ENCODE measurements at places on chromosomes 4 and X.

DNA sequence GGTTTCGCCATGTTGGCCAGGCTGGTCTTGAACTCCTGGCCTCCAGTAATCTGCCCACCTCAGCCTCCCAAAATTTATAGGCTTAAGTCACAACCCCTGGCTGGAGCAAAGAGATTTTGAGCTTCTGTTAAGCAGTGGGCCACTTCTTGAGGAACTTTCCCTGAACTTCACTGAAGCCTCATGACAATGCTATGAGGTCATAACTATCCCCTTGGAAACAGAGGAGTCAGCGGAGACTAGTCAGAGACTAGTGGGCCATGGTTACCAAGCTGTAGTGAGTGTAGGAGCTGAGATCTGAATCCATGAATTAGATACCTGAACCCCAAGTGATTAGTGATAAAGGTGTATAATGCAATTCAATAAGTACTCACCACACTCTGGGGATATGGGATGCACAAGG is 145.1 kb upstream of the MSX1 start:
- DNase-seq: no peak

DNA sequence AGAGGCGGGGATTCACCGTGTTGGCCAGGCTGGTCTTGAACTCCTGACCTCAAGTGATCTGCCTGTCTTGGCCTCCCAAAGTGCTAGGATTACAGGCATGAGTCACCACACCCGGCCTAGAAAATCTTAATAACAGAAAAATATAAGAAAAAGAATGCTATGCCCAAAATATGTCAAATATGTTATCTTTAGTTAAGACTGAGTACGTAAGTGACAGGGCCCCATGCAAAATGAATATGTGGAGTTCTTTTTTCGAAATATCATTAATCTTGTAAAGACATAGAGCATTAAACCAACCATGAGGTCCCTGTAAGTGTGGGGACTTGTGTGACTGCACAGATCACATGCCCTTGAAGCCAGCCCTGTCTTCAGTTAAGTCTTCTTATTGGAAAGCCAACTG is 8.9 kb upstream of the ZNF518B start:
- DNase-seq: no peak

DNA sequence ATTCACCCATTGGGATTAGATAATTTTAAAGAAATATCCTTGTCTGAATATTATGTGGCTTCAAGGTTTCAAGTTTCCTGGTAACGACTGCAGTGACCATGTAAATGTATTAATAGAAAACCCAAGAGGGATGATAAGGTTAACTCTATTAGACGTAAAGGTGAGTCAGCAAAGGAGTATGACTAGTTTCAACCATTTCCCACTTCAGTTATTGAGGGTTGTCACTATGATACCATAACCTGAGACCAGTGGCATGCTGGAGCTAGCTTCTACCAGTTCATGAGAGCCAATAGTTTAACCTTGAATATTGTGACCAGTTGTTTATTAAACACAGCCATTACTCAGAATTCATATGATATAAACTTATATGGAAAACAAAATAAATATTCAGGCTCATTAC is 270.1 kb downstream of the TMA16 start:
- DNase-seq: peak; percentile 56

DNA sequence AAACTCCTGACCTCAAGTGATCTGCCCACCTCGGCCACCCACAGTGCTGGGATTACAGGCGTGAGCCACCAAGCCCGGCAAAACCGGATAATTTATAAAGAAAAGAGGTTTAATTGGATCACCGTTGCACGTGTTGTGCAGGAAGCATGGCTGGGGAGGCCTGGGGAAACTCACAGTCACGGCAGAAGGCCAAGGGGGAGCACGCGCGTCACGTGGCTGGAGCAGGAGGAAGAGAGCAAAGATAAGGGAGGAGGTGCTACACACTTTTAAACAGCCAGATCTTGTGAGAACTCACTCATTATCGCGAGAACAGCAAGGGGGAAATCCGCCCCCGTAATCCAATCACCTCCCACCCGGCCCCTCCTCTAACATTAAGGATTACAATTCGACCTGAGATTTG is 177.9 kb upstream of the TENM3 start:
- no peak for DNase-seq

DNA sequence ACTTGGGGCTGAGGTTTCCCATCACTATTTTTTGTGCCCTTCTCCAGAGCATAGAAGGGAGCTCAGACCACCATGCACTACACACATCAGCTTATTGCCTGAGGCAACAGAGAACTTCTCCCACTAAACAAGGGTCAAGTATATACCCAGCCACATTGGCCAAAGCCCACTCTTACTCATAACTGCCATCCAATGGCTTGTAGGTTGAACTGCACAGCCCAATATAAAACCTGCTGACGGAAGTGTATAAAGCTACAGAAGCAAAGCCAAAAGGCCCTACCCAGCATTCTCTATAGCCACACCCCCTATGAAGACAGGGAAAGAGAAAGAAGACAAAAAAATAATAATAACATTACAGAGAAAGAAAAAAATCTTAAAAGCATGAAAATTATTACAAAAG is 139.7 kb downstream of the LRBA start:
- no peak for DNase-seq

DNA sequence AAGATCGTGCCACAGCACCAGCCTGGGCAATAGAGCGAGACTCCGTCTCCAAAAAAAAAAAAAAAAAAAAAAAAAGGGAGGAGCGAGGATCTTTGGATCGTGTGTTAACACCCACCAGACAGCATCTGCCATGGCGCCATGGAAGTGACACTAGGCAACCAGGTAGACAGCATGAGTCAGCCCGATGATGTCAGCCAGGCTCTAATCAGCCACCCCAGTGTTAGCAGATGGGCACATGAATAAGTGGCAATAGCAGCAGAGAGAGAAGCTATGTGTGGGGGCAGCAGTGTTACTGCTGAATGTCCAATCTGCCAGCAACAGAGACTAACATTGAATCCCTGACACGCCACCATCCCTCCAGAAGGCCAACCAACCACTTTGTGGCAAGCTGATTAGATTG is 6.6 kb downstream of the SYN1 start:
- no peak for DNase-seq

GRCh38 chr4:107725281-107725859 is 5.3 kb upstream of the PAPSS1 start:
- peak; percentile 50 for DNase-seq

DNA sequence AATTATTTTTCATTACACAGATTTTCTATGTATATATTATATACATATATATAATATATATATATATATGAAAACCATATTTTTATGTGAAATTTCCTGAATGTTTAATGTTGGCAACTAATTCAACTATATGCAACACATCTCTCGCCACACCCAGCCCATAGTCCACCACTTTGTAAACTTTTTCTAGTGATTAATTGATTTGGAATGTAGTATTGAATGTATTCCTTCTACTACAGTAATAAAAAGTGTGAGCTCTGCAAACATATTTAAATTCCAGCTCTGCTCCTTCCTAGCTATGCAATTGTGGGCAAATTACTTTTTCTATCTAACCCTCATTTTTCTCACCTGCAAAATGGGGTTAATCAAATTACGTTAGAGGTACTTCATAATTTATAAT is 187.8 kb downstream of the TEX11 start:
- peak; percentile 16 for DNase-seq

DNA sequence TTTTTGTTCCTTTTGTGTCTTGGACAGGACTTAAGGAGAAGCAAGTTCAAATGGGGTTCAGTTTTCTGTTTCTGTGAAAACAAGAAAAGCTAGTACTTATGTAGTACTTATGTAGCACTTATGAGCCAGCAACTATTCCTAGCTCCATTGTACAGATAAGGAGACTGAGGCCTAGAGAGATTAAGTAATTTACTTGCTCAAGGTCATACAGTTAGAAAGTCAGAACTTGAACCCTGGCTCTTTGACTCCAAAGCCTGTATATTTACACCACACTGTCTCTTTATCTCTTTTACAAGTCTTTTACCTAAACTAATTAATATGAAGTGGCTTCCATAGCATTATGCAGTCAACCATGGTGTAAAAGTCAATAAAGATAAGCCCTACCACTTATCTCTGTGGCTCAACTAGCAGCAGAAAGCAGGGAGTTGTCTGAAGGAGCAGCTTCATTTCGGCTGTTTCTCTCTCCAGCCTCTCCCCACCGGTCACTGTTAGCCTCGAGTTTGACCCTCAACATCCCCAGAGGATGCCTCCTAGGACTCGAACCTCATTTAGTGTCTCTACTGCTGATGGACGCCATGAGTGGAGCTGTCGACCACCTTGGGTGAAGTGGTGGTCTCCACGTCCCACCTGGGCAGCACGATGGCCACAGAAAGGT is 209.9 kb downstream of the SHROOM3 start:
- DNase-seq: no peak

DNA sequence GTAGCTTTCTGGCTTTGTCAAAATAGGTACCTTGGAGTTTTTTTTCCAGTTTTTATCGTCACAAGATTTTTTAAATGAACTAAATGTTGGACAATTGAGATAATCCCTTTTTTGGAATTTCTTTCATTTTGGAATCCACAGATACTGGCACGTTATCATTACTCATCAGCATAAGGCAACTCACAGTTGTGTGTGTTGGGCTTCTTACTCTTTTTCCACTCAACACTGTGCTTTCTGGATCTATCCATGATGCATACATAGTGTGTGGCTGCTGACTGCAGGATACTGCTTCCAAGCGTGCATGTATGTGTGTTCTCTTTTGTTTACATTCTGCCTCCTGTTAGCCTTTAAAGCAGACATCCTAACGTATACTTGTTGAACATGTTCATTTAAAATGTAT is 113.5 kb upstream of the FAM9A start:
- no peak for DNase-seq

DNA sequence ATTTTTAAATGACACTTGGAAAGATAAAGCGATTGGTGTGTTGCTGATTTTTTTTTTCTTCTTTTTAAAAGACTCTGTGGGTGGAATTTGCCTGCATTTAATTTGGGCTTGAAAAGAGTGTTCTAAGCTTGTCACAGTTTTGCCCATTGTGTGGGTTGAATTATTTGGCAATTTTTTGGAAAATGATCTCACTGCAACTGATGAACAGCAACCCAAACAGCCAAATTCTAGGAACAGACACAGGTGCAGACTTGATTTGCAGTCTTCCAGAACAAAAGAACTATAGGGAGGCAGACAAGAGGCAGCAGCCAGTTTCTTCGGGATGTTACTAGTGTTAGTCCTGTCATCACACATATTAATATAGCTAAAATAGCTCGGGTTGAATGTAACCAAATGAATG is 40.5 kb downstream of the CASP6 start:
- no peak for DNase-seq

- DNase-seq: no peak
These were observed 16.3 kb upstream of the MAOB start for GRCh38 chrX:43898406-43899035.

GRCh38 chrX:9846631-9847030 is 60.4 kb downstream of the SHROOM2 start:
- no peak for DNase-seq

GRCh38 chr4:7915875-7916242 is 23.8 kb downstream of the AFAP1 start:
- no peak for DNase-seq

DNA sequence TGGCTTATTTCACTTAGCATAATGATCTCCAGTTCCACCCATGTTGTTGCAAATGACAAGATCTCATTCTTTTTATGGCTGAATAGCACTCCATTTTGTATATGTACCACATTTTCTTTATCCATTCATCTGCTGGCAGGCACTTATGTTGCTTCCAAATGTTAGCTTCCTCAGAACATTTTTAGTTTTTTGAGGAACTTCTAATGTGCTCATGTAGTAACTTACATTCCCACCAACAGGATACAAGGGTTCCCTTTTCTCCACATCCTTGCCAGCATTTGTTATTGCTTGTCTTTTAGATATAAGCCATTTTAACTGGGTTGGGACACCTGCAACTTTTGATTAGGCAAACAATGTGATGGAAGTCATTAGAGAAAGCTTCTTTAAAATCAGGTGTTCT is 454.2 kb downstream of the NLGN4X start:
- DNase-seq: no peak

- peak; percentile 2 for DNase-seq
These were observed 138.4 kb upstream of the ETNPPL start for GRCh38 chr4:108901291-108901690.

GRCh38 chr4:7903791-7904516 is 35.7 kb downstream of the AFAP1 start:
- DNase-seq: no peak

GRCh38 chr4:113012786-113013185 is 36.7 kb upstream of the ANK2 start:
- DNase-seq: no peak

- no peak for DNase-seq
These were observed 10.2 kb upstream of the LONRF3 start for GRCh38 chrX:118964252-118964651.

GRCh38 chr4:112706840-112707207 is 69.9 kb downstream of the LARP7 start:
- DNase-seq: no peak

DNA sequence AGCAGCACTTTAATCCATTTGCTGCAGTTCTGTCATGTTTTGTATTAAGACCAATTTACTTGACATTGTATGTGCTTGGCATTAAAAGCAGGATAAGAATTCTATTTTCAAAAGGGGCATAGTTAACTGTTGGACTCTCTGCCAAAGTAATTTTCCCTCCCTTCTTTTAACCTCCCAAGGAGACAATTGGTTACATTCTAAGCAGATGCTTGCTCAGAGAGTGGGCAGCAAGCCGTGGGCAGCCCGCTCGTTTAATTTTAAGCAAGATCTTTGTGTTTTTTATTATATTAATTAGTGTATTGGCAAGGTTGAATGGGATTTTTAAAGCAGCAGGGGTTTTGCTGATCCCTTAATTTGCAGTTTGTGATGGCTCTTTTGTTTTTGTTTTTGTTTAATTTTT is 37.1 kb upstream of the KLHL8 start:
- no peak for DNase-seq

DNA sequence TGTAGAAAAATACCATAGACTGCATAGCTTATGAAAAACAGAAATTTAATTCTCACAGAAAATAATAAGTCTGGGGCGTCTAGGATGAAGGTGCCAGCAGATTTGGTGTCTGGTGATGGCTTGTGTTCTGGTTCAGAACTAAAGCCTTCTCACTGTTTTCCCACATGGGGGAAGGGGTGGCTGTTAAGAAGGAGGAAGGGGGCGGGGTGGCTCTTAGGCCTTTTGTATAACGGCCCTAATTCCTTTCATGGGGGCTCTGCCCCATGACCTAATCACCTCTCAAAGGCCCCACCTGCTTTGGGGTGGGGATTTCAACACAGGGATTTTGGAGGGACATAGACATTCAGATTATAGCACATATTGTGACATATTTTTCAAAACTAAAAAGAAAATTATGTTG is 173.2 kb upstream of the TECRL start:
- no peak for DNase-seq
